ENCODE measurements at places on chromosomes 3 and 15.

- DNase-seq, result no peak
These were observed 2.2 kb upstream of the LYZL4 start for GRCh38 chr3:42412526-42413155.

GRCh38 chr3:9750556-9751411 lies 1.0 kb downstream of the OGG1 start:
- no peak for DNase-seq

GRCh38 chr3:129278439-129278965 lies at the start of gene HMCES:
HMCES (plus strand) TSS chr3:129278870; CDS start chr3:129279733, 863 bp downstream.
- DNase-seq, result peak; percentile 93

DNA sequence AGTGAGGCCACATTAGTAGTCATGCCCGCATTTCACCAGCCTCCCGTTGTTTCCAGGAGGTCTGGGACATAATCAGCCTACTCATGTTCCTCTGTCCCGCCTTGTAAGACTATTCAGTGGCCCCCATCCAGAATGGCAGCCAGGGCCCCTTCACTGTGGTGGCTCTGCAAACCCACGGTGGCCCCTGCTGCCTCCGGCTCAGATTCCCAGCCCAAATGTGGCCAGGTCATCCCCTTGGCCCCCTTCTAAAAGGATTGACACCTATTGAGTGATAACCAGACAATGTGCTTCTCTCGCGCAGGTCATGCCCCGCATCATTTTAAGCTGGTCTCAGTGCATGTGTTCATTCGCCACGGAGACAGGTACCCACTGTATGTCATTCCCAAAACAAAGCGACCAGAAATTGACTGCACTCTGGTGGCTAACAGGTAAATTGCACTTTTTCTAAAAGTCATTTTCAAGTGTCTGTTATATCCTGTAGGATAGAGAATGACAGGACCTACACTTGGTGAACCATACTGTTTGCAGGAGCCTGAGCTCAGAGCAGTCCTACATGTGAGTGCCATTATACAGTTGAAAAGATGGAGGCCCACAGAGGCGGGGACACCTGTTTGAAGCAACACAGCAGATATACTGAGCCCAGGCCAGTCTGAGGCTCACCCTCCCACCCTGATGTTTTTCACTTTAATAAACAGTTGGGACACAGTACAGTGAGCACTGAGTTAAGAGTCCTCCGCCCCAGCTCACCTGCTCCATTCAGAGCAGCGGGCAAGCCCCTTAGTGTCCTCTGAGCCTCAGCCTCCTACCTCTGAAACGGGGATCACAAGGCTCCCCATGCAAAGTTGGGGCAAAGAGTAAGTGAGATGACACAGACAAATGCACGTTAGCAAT lies 47.7 kb downstream of the PXYLP1 start:
- no peak for DNase-seq

GRCh38 chr3:72017935-72018334 lies 233.0 kb upstream of the PROK2 start:
- DNase-seq, result no peak

DNA sequence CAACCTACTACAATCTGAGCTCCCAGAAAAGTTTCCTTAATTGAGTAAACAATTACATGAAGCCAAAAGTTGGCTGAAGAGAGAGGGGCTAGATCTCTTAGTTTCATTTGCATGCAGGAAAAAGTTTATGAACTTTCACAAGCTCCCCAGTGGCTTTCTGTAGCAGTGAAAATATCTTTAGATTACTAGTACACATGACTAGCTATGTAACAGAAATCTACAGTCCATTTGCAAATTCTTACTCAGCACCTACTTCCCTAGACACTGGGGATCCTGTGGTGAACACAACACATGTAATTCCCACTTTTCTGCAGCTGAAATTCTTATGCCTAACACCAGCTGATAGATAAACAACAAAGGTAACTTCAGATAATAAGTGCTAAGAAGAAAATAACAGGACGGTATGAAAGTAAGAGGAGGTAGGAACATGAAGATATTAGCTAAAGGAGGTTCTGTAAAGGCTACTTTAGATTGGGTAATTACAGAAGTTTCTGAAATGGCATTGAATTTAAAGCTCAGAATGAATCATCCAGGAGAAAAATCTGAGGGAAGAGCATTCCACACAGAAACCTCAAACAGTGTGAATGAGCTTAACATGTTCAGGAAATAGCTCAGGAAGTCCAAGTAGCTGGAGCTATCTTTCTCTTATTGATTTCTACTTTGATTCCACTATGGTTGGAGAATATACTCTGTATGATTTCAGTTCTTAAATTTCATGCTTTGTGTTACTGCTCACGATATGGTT lies 204.8 kb downstream of the MAGI1 start:
- no peak for DNase-seq

GRCh38 chr3:57026944-57027343 lies 33.5 kb upstream of the SPATA12 start:
- DNase-seq, result no peak

DNA sequence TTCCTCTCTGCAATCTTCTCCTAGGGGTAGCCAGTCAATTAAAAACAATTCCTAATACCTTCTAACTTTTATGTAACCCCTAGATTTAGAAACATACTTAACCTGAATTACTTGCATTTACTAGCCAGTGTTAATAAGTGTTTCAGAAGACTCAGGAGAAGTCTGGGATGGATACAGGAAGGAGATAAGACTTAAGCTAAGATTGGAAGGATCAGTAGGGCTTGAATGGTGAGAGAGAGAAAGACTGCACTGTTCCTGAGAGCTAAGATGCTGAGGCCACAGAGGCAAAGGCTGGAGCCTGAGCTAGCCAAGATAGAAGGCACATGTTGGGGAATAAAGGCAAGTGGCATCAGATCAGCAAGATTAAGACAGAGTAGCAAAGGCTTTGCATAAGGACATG lies 30.1 kb upstream of the CADPS start:
- DNase-seq, result no peak

GRCh38 chr3:64187065-64187959 lies 38.0 kb downstream of the PRICKLE2 start:
- DNase-seq, result no peak

- DNase-seq, result no peak
These were observed 27.1 kb downstream of the TBC1D2B start for GRCh38 chr15:78050441-78050809.

GRCh38 chr15:76898102-76898501 lies 7.0 kb downstream of the SCAPER start:
- no peak for DNase-seq

- no peak for DNase-seq
These were observed 13.3 kb downstream of the TAFA4 start for GRCh38 chr3:68919000-68919399.

DNA sequence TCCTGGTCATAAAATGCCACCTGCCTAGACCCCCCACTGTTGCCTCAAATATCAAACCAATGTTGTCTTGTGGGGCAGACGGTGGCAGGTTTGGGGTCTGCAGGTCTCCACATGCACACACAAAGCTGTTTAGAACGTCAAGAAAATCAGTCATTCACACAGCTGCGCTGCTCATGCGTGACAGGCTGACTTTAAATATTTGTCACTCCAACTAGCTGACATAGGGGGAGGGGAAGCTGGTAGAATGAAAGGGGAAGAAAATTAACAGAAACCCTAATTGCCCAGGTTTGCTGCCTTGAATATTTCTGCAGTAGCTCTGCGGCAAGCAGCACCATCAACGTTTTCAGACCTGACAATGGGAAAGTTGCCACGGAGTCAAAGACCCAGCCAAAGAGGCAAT lies 201.8 kb downstream of the ABHD5 start:
- no peak for DNase-seq

- DNase-seq, result no peak
These were observed 71.0 kb upstream of the ZBED2 start for GRCh38 chr3:111666041-111666735.

- DNase-seq, result no peak
These were observed 24.1 kb downstream of the SLC51A start for GRCh38 chr3:196240424-196240823.

DNA sequence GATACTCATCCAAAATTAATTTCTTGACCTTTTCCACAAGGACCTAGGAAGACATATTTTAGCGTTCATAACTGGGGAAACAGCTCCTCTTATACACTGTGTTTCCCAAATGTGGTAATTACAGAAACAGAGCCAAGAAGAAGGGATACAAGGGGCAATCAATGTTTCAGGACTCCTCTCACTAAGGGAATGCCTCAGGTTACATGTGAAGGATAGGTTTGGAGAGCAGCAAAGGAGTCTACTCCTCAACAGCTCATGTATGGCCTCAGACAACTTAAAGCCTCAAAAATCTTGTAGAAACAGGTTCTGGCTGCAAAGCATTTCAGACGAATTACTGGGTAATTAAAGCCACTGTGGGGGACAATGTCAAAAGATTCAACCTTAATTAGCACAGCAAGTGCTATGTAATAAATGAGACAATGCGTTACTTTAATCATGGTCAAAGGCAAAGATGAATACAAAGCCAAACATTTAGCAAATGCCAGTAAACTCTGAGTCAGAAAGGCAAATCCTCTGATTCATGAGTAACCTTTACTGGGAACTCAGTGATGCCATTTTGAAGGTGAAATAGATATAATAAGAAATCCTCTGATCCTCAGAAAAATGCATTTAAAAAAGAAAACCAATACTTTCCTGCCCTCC lies 1111.2 kb downstream of the TUSC7 start:
- no peak for DNase-seq

GRCh38 chr3:186025161-186025560 lies 83.7 kb downstream of the ETV5 start:
- peak; percentile 28 for DNase-seq

- no peak for DNase-seq
These were observed 6.0 kb downstream of the ONECUT1 start for GRCh38 chr15:52783929-52784798.

DNA sequence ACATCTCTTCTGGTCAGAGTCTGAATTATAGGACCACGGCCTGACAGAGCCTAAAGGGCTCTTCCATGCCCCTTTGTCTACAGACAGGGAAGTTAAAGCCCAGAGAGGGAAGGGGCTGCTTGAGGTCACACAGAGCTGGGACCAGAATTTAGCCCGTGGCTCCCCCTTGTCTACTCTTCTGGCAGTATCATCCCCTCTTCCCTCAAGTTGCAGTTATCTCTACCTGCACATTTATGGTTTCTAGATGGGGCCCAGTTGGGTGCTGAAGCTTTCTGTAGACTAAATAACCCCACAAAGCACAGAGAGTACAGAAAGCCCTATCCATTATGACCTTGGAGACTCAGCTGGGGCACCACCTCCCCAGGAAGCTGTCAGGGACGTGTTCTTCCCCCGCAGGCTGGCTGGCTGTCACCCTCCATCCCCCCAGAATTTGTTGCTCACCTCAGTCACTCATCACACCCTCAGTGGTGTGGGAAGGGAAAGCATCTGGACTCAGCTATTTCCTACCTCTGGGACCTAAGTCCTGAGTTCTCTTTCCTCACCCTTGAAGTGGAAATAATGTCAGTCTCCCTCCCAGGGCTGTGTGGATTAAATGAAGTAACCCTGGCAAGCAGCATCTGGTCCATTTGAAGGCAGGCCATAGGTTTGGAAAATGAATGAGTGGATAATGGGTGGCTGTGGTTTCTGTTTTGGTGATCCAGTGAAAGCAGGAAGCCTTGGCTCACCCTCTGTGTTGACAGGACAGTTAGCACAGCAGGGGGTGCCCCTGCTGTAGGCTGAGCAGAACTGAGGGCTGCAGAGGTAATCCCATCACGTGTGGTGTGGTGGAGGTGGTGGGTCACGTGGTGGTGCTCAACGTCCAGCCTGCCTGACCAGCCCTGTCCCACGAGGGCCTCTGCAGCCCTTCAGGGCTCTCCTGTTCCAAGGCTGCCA lies 16.3 kb downstream of the ACOX2 start:
- DNase-seq, result no peak

GRCh38 chr3:150251187-150252062 lies 156.7 kb upstream of the TSC22D2 start:
- DNase-seq, result no peak

GRCh38 chr3:5197022-5197421 lies 9.5 kb downstream of the EDEM1 start:
- no peak for DNase-seq

DNA sequence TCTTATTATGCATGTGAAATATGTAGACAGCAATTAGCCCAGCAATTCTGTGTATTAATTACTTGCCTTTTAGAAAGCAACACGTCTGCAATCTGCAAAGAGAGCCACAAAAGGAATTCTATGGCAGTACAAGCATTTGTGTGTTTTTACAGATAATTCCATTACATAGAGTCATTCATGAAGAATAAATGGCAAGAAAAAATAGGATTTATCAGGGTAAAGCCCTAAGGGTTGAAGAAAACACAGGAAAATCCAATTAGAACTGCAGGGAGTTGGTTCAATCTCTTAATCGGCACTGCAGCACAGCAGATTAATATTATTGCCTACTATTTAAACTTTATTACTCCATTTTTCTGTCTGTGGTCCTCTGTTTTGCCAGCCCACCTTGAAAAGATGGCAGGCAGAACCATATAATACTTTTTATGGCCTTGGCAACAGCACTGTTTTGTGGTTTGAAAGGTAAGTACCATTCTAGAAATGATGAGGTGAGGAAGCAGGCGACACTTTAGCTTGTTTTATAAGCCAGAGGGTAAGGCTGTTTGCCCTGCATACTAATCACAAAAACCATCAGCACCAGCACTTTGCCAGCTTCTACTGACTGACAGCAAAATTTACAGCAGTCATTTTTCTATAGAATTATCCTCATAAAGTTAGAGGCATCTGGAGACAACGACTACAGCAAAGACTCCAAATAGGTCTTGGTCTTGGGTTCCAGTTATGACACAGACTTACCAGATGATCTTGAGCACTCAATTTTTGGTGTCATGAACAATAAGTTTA lies 638.2 kb upstream of the NAALADL2 start:
- DNase-seq, result no peak

- no peak for DNase-seq
These were observed 705 bp downstream of the DLL4 start for GRCh38 chr15:40929660-40930429.

DNA sequence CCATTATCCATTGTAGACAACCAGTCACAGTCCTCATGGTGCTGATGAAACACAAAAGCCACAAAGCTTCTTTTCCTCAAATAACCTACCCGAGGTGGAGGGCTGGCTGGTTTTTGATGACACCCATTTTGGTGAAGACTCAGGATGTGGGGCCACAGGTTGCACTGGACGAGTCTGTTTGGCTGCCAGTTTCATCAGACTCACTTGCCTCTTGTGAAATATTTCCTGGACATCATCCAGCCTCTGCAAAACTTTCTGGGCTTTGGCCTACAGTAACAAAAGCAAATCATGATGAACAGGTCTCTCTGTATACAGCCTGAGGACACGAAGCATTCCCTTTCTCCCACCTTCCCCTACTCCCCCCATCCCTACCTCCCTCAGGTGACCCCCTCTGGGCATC lies 42.2 kb downstream of the B3GNT5 start:
- no peak for DNase-seq

Data from stimulated activated CD4-positive, alpha-beta T cell treated with anti-CD3 and anti-CD28 coated beads, Interleukin-12 subunit alpha, Interleukin-12 subunit beta, amount 100 ng/mL, for 24 hours (primary cell).